CD8-positive, alpha-beta memory T cell (primary cell): ENCODE measurements at places on chromosomes 7 and 10. TPM values are rescaled to one million over a fixed set of nuclear protein-coding genes. Genes with fewer than 3 reads are reported as not detected.

GRCh38 chr10:87038286-87038717 is 18.2 kb downstream of the FAM25A start:
- H3K27me3 ChIP-seq: no peaks in the 10 kb centered on the region
- H3K36me3 ChIP-seq: no peaks in the 10 kb centered on the region
- no peaks in the 10 kb centered on the region for H3K4me1 ChIP-seq
- no peak overlapping the region for H3K27ac ChIP-seq
- DNase-seq: no peak
- no peak overlapping the region for H3K4me3 ChIP-seq

GRCh38 chr10:95597788-95598187 is 36.6 kb upstream of the SORBS1 start:
- no peaks in the 10 kb centered on the region for H3K36me3 ChIP-seq
- no peaks in the 10 kb centered on the region for H3K27me3 ChIP-seq
- H3K27ac ChIP-seq: no peak overlapping the region
- DNase-seq: no peak

- no peak overlapping the region for H3K4me3 ChIP-seq
- no peaks in the 10 kb centered on the region for H3K36me3 ChIP-seq
- no peak for DNase-seq
- no peaks in the 10 kb centered on the region for H3K27me3 ChIP-seq
These were observed 43.6 kb upstream of the ZNF32 start for GRCh38 chr10:43692051-43692825.

DNA sequence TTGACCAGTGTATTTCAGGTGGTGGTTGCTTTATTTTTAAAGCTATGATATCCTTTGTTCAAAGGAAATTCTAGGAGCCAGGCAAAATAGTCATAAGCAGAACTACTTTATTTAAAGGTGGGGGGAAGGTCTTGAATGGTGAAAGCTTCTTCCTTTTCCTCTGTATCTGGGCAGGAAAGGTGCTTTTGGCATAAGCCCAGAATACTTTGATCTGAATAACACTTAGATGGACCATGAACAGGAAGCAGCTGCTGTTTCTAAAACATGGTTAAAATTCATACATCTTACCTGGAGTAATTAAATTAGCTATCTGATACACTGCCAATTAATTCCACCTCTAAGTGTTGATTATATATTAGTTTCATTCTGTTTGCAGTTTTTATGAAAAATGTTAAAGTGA is 13.3 kb downstream of the ZNF804B start:
- H3K36me3 ChIP-seq: no peaks in the 10 kb centered on the region
- no peak overlapping the region for H3K4me3 ChIP-seq

GRCh38 chr7:28979776-28980175 is 21.6 kb upstream of the TRIL start:
- H3K4me3 ChIP-seq: no peak overlapping the region
- no peak for DNase-seq
- H3K4me1 ChIP-seq: no peaks in the 10 kb centered on the region
- no peak overlapping the region for H3K27ac ChIP-seq
- no peaks in the 10 kb centered on the region for H3K36me3 ChIP-seq
- no peaks in the 10 kb centered on the region for H3K27me3 ChIP-seq

- no peak overlapping the region for H3K4me3 ChIP-seq
- no peak overlapping the region for H3K27ac ChIP-seq
- DNase-seq: no peak
These were observed 10.9 kb upstream of the ERCC6 start for GRCh38 chr10:49549640-49550346.

DNA sequence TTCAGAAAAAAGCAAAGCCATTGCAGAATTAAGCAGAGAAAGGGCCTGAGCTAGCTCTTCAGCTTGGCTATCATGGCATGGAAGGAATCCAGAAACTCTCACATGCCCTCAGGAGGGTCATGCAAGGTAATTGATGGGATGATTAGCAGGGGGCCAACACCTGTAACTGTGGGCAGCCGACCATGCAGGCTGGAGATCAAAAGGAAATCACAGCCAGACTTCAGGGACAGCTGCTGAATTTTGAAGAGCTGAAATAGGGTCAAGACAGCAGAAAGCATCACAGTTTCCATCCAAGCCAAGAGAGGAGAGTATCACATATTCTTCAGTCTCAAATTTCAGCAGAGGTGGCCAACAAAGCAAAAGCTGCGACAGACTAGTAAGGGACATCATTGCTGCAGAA is 239.6 kb upstream of the STEAP1 start:
- no peak overlapping the region for H3K27ac ChIP-seq
- no peaks in the 10 kb centered on the region for H3K36me3 ChIP-seq
- DNase-seq: no peak
- no peak overlapping the region for H3K4me3 ChIP-seq
- H3K4me1 ChIP-seq: no peaks in the 10 kb centered on the region
- no peaks in the 10 kb centered on the region for H3K27me3 ChIP-seq

DNA sequence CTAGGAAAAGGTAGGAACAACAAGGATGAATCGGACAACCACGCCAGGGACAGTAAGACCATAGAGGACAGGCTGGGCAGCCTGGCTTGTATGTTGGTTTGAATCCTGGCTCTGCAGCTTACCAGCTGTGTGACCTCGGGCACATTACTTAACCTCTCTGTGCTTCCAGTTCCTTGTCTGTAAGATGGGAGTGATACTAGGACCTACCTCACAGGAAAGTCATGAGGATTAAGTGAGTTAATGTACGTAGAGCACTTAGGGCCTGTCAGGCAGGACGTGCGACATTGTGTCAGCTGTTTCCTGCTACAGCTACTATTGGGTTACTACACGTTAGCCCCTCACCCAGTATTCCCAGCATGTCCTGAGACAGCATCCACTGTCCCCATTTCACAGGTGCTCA is 32.1 kb downstream of the PLAC9 start:
- H3K4me1 ChIP-seq: no peaks in the 10 kb centered on the region
- no peak overlapping the region for H3K4me3 ChIP-seq
- H3K27ac ChIP-seq: no peak overlapping the region
- no peak for DNase-seq

GRCh38 chr10:114110174-114110972 is 63.6 kb downstream of the CCDC186 start:
- no peak for DNase-seq
- H3K27me3 ChIP-seq: peaks cover 4% of the 10 kb centered on the region
- H3K27ac ChIP-seq: no peak overlapping the region
- no peaks in the 10 kb centered on the region for H3K36me3 ChIP-seq
- H3K4me3 ChIP-seq: no peak overlapping the region
- no peaks in the 10 kb centered on the region for H3K4me1 ChIP-seq

GRCh38 chr10:112226439-112227248 is 43.1 kb upstream of the GPAM start:
- DNase-seq: no peak

- DNase-seq: no peak
- no peaks in the 10 kb centered on the region for H3K27me3 ChIP-seq
- H3K4me3 ChIP-seq: no peak overlapping the region
- peaks cover 63% of the 10 kb centered on the region for H3K36me3 ChIP-seq
- H3K27ac ChIP-seq: no peak overlapping the region
These were observed 10.4 kb downstream of the PMPCB start for GRCh38 chr7:103307503-103308231.

DNA sequence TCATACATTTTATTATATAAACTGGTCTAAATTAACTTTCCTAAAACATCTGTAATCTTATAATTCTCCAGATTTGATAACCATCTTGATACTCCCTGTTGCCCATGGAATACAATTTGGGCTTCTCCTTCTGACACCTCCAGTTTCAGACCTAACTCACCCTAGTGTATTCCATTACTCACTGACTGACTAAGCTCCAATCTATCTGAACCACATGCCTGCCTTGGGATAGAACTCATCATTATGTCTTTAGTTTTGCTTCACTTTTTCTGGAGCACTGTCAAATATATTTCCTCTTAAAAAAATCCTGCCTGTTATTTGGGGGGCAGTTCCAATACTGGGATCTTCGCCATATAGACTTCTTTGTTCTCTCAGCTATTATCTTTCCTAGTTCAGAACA is 4.9 kb upstream of the FOXP2 start:
- H3K27me3 ChIP-seq: no peaks in the 10 kb centered on the region
- H3K4me1 ChIP-seq: no peaks in the 10 kb centered on the region

DNA sequence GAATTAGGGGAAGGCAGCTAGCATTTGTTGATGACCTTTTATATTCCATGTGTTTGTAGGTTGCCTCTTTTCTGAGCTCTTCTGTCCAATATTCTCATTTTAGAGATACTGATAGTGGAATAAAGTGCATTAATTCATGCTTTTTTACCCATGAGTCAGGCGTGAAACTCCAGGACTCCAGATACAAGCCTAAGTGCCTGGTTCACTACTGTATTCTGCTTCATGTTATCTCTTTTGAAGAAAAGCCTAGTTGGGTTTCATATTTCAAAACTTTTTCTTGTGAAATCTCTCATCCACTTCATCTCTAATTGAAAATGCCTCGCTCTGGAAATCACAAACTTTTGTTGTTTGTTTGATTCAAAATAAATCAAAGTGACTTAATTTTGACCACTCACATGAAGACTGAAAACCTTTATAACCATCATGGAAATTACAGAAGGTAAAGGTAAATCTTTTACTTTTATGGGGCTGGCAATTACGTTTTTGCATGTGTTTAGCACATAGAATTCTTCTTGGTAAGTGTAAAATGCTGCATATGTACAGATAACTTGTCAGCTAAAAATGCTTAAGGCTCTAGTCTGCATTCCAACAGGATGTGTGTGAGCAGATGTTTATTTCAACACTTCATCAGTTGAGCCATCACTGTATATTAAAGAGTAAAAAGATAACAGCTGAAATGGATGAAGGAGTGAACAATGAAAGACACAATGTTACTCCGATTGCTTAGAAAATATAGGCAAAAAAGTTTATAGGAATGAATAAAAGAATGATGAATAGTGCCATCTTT is 961.8 kb upstream of the CELF2 start:
- no peaks in the 10 kb centered on the region for H3K27me3 ChIP-seq
- no peak overlapping the region for H3K4me3 ChIP-seq
- no peak for DNase-seq
- H3K4me1 ChIP-seq: no peaks in the 10 kb centered on the region

- no peak overlapping the region for H3K4me3 ChIP-seq
- H3K27me3 ChIP-seq: no peaks in the 10 kb centered on the region
- H3K36me3 ChIP-seq: no peaks in the 10 kb centered on the region
- H3K4me1 ChIP-seq: no peaks in the 10 kb centered on the region
- no peak for DNase-seq
These were observed 511.3 kb upstream of the ZMIZ1 start for GRCh38 chr10:78557433-78557925.

DNA sequence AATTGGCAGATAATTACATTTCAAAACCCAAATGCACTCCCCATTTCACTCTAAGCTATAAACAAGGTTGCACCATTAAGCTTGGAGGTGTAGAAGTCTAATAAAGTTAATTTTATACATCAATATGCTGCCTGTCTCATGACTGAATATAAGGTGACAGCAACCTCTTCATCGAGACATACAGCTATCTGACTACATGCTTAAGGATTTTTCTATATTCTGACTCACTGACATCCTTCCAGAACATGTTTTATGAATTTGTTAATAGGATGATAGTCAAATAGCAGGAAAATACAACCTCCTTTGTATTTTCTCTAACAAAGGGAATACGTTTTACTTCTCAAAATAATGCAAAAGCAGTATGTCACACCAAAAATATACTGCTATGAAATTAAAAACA is 76.6 kb downstream of the NRBF2 start:
- H3K27ac ChIP-seq: no peak overlapping the region
- H3K4me1 ChIP-seq: peaks cover 21% of the 10 kb centered on the region
- no peak overlapping the region for H3K4me3 ChIP-seq
- H3K27me3 ChIP-seq: no peaks in the 10 kb centered on the region
- H3K36me3 ChIP-seq: peaks cover 24% of the 10 kb centered on the region
- no peak for DNase-seq

- H3K36me3 ChIP-seq: no peaks in the 10 kb centered on the region
- no peak overlapping the region for H3K27ac ChIP-seq
- no peak for DNase-seq
- H3K4me3 ChIP-seq: no peak overlapping the region
- H3K4me1 ChIP-seq: no peaks in the 10 kb centered on the region
- H3K27me3 ChIP-seq: no peaks in the 10 kb centered on the region
These were observed 698.9 kb downstream of the GRID1 start for GRCh38 chr10:85667638-85668233.

- H3K4me1 ChIP-seq: no peaks in the 10 kb centered on the region
- DNase-seq: no peak
- H3K27ac ChIP-seq: no peak overlapping the region
- no peaks in the 10 kb centered on the region for H3K27me3 ChIP-seq
- no peak overlapping the region for H3K4me3 ChIP-seq
- H3K36me3 ChIP-seq: no peaks in the 10 kb centered on the region
These were observed 100.9 kb upstream of the PDLIM1 start for GRCh38 chr10:95391581-95392216.

- H3K36me3 ChIP-seq: no peaks in the 10 kb centered on the region
- peaks cover 46% of the 10 kb centered on the region for H3K27me3 ChIP-seq
- peaks cover 28% of the 10 kb centered on the region for H3K4me1 ChIP-seq
- H3K27ac ChIP-seq: peak overlapping the region; percentile 43
These were observed 5.7 kb downstream of the KAZALD1 start for GRCh38 chr10:101067356-101068083.

Gene GSTO2
- total RNA-seq: 0.93 TPM

Gene IQUB
- not detected for total RNA-seq

Gene SLC26A3
- not detected for total RNA-seq

Gene PLEKHS1
- total RNA-seq: not detected

Gene TEX47
- not detected for total RNA-seq

Gene TFPI2
- total RNA-seq: not detected

Gene SLC39A12
- not detected for total RNA-seq

Gene RET
- total RNA-seq: 0.24 TPM

Gene OPN4
- not detected for total RNA-seq

Gene ZNF22
- 37.2 TPM for total RNA-seq
